ENCODE measurements at places on chromosomes 7 and 10.
A peak's percentile ranks its signal among the peaks of the same experiment; 100 is the strongest.

DNA sequence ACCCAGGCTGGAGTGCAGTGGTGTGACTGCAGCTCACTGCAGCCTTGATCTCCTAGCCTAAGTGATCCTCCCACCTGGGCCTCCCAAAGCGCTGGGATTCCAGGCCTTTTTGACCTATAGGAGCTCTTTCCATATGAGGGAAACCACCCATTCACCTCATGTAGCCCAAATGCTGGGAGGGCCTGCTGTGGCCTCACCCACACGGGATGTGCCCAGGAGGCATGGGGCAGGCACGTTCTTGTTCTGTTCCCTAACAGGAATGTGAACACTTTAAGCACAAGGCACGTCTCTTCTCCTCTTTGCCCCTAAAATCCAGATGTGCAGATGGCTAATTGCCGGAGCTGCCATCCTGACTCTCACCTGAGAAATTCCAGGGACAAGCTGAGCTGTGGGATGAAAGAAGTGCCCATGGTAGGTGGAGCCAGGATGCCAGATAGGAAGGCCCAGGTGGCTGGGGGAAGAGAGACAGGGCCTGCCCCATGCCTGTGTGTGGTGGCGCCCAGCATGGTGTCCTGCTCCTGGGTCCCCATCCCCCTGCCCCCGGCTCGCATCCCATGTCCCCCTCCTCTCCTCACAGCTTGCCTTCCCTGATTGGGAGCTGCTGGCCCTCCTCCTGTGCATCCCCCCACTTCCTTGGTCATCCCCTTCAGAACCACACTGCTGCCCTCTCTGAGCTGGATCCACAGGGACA lies 17.3 kb downstream of the CAMK2B start:
- no peak for DNase-seq

DNA sequence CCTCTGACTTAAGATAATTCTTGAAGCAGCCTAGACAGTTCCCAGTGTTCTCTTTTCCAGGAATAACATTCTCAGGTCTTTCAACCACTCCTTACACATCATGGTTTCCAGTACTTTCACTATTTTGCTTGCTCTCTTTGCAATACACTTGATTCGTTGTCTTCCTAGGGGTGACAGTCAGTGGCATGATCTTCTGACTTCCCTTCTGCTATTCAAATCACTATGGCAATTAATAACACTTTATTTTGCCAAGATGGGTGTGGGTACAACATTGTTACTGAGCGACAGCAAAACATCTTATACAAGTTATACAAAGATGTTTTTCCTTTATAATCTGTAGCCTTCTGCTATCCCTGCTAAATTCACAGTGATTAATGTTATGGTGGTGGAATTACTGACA lies 15.3 kb downstream of the ARL3 start:
- no peak for DNase-seq

DNA sequence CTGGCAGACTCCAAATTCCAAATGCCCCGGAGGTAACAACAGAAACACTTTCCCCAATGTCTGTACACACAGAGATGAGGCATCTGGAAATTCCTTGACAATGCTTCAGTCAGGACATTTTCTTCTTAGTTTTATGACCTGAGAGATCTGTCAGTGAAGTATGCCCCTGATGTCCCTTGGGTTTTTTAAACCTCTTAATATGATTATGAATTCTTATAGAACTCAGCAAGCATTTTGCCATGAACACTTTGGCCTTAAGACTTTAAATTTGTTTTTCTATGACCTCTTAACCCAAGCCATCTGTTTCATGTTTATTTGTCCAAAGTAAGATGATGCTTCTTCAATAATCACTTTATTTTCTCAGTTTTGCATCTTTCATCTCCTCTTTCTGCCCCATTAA lies 1206.2 kb downstream of the GATA3 start:
- DNase-seq, result no peak

DNA sequence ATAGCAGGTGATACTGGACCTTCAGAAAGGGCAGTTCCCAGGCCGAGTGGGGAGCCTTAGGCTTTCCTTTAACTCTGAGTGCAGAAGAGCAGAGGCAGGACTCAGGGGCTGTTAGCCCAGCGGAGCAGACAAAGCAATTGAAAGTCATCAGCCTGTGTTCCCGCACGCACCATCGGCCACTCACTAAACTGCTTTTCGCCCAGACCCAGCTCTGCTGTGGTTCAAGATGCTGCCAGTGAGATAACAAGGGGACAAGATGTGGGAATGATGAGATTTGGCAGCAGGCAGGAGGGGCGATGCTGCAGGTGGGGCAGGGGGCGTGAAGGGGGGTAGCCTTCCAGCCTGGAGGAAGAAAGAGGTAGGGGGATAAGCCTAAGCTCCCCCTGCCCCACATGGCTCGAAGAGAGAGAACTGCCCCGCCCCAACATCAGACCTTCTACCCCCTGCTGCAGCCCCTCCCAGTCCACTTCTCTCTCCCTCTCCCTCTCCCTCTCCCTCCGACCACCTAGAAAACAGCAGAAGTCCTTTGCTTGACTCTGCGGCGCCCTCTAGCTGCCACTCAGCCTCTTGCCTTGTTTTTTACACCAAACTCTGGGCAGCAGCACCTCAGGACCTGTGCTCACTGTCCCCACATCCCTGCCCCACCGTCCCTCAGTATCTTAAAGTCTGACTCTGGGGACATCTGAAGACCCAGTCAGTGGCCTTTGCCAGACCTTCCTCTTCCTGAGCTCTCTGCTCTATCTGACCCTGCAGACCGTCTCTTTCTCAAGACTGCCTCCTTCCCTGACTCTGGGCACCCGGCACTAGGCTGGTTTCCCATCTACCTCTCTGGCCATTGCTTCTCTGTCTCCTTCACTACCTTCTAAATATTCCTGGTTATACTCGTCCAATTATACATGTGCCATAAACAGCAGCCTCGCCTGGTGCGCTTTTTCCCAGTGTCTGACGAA lies 110.5 kb downstream of the C10orf105 start:
- peak; percentile 44 for DNase-seq

DNA sequence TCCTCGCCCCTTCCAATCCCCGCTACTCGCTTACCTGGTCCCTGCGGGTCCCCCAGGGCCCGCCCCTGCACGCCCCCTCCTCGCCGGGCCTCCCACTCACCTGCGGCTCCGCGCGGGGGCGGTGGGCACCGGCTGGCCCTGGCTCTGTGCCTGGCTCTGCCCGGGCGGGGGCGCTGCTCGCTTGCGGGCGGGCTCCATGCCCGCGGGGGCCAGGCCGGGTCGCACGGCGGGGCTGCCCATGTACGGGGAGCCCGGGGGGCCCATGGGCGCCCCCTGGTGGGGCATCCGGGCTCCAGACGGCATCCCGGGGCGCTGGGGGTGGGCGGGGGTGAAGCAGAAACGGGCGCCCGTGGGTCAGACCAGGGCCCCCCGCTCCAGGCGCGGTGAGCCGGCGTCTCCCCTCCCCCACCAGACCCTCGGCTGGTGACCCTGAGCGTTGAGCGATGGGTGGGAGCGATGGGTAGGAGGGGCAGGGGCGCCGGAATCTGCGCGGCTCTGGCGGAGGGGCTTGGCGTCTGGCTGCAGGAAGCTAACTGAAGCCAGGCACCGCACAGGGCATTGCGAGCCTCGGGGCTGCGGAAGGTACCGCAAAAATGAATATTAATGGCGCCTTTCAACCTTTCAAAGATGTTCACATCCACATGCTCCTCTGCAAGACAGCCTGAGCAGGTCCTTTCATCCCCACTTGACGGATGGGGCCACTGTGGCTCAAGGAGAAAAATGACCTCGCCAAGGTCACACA lies 3.0 kb downstream of the SMARCD3 start:
- peak; percentile 71 for DNase-seq

DNA sequence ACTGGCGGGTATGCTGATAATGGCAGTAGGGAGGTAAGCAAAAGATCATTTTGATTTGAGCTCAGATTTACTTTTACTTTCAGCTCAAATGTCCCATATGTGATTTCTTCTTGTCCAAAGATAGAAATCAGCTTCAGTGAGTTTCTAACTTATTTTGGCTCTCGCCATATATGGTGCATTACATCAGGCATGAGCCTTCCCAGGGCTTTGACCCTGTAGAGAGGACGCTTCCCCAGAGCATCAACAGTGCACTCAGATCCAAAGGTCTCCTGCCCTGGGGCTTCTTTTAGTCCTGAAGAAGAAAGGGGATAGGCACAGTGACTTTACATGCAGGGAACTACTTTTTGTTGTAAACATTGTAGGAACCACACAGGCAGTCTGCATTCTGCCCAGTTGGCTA lies 128.6 kb upstream of the PDLIM1 start:
- DNase-seq, result no peak

DNA sequence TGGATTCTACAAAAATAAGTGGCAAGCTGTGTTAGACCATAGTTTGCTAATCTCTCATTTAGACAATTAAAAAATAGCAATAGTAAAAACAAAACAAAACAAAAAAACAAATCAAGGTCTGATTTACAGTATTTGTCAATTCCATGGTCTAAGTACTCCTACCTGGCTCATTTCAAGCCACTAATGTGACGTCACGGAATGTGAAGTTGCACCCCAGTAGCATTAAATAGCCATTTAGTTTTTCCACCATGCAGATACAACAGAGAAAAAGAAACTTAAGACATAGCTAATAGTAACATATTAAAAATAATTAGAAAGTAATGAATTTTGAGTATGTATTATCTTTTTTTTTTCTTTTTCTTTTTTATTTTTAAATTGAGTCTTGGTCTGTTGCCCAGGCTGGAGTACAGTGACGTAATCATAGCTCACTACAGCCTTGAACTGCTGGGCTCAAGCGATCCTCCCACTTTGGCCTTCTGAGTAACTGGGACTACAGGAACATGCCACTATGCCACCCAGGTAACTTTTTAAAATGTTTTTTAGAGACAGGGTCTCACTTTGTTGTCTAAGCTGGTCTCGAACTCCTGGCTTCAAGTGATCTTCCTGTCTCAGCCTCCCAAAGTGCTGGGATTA lies 101.2 kb downstream of the MKX start:
- DNase-seq, result no peak
